Stimulated activated CD8-positive, alpha-beta memory T cell treated with anti-CD3 and anti-CD28 coated beads, Interleukin-15, amount 100 ng/mL, for 4 hours (primary cell): ENCODE measurements at places on chromosomes 7 and 10.

DNA sequence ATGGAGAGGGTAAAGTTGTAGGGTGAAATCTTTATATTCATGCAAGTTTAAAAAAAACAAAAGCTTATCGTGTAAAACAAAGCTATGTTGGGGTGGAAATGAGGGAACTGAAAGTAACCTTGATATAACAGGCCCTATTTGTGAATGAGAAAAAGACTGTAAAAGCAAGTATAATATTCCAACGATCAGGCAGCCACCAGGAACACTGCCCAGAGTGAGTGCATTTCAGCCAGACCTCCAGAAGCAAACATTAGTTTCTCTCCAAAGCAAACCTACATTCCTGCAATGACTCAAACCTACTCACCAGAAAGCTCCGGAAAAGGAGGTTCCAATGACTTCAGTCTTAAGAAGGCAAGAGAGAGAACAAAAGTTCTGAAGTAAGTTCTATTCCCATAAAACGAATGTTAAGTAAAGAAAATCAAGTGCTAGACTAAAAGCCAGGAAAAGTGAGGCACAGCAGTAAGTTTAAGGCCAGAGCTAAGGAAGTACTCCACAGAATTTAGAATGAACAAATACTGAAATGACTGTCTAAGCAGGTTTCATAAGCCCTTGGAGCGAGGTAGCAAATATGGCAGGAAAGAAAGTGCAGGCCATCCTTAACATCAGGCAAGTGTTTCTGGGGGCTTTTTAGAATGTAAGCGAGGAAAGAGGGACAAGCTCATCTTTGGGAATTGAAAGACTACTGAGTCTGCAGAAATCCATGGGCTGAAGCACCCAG is 493.1 kb downstream of the XPNPEP1 start:
- DNase-seq = no peak

- no peak for DNase-seq
Measured at GRCh38 chr7:50220273-50220672, 84.2 kb upstream of the IKZF1 start.

DNA sequence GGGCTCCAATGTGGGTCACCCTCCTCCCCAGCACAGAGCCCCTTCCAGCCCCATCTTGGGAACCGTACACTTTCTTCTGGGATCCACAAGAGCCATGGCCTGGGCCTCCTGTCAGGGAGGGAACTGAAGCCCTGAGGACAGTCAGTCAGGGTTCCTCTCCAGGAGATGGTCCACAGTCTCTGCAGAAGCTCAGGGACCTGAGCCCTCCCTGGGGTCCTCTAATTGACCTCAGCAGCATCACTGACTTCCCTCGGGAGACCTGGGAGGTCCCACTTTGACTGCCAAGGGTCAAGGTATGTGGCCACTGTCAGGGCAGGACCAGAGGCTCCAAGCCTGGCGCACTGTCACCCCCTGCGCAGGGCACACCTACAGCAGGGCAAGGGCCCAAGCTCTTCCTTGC is 32.3 kb downstream of the NOD1 start:
- DNase-seq = no peak

DNA sequence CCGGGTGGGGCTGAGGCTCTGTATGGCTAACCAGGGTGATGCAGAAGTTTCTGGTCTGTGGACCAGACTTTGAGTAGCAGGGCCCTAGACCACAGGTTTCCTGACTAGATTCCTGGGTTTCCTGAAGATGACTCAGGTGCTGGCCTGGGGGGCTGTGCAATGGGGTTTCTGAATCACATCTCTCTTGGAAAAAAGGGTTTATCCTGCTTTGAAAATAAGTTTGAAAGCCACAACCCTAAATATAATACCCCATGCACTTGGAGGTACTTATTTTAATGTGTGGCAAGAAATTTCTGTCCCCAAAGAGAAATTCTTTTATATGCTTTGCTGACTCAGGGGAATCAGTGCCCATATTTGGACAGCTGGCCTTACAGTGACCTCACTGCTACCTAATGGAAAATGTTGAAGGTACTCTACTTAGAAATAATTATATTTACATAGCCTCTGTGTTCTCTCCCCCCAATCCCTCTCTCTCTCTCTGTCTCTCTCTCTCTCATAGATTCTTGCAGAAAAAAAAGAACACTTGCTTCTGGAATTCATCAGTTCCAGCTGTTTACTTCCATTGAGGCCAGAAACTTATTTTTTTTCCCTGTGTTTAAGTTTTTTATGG is 184.4 kb upstream of the LYZL2 start:
- DNase-seq = no peak
